ENCODE measurements at places on chromosomes 11 and 22.

DNA sequence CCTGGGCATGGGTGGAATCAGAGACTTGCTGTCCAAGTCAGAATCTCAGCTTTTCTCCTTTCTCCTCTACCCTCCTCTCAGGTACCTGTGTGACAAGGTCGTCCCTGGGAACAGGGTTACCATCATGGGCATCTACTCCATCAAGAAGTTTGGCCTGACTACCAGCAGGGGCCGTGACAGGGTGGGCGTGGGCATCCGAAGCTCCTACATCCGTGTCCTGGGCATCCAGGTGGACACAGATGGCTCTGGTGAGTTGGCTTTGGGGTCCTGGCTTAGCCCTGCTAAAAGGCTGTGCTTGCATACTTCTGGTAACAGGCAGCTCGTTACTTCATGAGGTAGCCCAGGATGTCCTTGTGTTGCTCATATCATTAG, 10.7 kb downstream of the MCM5 start:
- H3K27ac ChIP-seq: no peak overlapping the region
- H3K4me3 ChIP-seq: no peak overlapping the region
- no peaks in the 10 kb centered on the region for H3K4me1 ChIP-seq
- DNase-seq: no peak

DNA sequence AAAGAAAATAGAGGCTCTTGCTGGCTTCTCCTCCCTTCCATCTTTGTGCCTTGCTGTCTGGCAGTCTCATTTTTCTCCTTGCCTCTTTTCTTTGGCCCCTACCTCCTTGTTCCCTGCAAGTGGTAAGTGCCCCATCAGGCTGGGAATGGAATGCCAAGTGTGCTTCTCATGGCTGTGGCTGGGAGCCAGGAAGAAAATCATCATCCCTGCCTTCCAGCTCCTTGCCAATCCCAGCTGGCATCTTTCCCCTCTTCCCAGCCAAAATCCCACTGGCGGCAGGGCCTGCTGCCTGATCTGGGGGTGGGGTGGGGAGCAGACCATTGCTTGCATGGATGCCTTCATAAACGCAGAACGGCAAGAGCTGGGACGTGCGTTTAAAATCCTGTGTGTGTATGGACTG, 27.0 kb upstream of the SLC25A18 start:
- H3K27me3 ChIP-seq: no peaks in the 10 kb centered on the region
- no peak for DNase-seq
- H3K4me3 ChIP-seq: no peak overlapping the region
- no peaks in the 10 kb centered on the region for H3K4me1 ChIP-seq
- no peak overlapping the region for H3K27ac ChIP-seq

- no peak for DNase-seq
- H3K27me3 ChIP-seq: no peaks in the 10 kb centered on the region
- H3K36me3 ChIP-seq: no peaks in the 10 kb centered on the region
- H3K27ac ChIP-seq: no peak overlapping the region
- no peak overlapping the region for H3K4me3 ChIP-seq
Measured at GRCh38 chr11:77547863-77548551, 41.7 kb upstream of the AQP11 start.

DNA sequence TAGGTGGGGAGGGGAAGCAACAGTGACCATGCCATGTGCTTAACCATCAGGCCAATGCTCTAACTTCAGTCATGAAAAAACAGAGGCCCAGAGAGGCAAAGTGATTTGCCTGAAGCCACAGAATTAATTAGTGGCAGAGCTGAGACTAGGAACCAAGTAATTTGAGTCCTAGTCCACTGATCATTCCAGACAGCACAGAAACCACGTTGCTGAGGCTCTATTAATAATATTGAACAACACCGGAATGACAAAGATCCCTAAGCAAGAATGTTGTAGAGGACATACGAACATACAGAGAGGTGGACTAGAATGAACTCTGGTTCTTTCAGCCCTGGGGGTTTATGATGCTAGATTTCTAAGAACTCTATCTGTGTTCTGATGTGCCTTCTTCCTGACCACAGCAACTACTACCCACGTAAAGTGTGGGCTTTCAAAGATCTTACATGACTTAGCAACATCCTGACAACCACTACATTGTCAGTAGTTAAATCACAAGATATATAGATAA, 92.3 kb downstream of the GAB2 start:
- no peak overlapping the region for H3K27ac ChIP-seq
- peak; percentile 18 for DNase-seq
- H3K4me3 ChIP-seq: no peak overlapping the region
- H3K4me1 ChIP-seq: peaks cover 10% of the 10 kb centered on the region
- H3K36me3 ChIP-seq: no peaks in the 10 kb centered on the region

DNA sequence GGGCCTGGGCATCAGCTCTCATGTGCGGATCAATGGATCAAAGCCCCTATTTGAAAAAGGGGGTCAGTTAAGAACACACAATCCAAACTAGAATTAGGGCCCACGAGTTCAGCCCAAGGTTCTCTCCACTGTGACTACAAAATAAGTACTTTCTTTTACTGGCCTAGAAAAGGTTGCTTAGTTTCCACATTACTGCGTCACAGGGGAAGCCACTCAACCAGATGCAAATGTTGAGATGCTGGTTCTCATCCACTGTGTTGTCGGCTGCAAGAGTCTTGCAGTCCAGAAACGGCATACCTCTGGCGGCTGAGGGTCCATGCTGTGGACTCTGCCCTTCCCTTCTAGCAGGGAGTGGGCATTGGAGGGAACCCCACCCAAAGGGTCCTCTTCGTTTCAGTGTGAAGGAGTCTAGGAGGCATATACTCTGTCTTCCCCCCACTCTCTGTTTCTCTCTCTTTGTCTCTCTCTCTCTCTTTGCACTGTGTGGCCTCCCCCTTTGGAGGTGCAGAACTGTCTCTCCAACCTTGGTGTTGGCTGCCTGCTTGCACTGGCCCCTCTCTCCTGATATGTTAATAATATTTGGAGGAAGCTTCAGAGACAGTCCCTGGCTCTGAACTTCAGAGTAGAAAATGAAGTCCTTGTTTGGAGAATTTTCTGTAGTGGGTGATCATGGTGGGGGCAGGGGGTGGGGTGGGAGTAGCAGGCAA, 99.0 kb upstream of the NNMT start:
- no peak for DNase-seq
- H3K36me3 ChIP-seq: no peaks in the 10 kb centered on the region
- H3K27me3 ChIP-seq: no peaks in the 10 kb centered on the region
- H3K27ac ChIP-seq: no peak overlapping the region
- H3K4me3 ChIP-seq: no peak overlapping the region

DNA sequence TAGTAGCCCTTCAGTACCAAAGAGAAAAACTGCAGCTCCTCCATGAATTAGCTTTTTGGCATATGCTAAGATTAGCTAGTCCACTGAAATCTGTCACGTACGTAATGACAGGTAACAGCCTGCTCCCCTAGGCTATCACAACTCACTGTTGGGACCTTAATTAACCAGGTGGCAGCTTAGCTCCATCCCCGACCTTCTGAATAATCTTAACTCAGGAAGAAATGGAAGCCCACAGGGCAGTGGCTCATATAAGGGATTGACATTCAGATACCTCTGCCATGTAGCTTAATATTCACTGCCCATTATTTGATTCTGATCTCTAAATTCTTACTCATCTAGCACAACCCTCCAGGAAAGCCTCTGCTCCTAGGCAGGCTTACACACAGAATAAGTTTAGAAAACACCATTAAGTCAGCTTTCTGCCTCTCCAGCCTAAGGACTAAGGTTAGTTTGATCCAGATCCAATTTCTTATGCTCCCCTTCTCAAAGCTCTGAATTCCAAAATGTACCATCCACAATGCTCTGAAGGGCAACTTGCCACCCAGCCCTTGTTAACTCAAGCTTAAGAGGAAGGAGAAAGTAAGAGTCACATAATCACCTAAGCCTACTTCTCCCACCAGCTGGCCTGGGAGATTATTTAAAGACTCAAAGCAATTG, 5.0 kb downstream of the HSPA8 start:
- H3K27ac ChIP-seq: no peak overlapping the region
- H3K4me3 ChIP-seq: peak overlapping the region; percentile 4
- no peak for DNase-seq
- no peaks in the 10 kb centered on the region for H3K27me3 ChIP-seq
- H3K4me1 ChIP-seq: peaks cover 60% of the 10 kb centered on the region

DNA sequence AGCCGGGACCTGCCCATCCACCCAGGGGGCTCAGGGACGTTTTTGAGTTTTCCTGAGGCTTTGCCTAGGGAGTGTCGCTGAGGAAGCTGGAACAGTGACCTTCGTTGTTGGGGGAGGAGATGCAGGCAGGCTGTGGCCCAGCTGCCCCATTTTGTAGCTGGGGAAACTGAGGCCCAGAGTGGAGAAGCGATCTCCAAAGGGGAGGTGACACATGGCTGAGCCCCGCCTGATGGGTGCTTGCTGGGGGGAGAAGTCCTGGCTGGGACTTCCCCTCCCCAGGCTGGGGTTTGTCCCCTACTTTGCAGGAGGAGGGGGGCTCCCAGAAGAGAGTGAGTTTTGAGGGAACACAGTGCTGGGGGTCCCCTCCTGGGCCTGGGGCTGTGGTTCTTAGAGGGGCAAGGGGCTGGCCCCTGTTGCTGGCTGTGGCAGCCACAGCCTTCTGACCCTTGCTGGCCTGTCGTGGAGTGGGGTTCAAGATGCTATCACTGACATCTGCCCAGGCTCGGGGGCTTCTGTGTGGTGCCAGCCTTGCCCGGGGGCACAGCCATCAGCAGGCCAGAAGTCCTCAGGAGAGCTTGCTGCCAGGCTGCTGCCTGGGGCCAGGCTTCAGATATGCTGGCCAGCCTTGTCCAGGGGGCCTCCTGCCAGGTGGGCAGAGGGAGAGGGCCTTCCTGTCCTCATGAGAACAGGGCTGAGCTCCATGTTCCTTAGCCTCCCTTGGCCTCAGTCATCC, 21.4 kb downstream of the KCNQ1 start:
- H3K4me1 ChIP-seq: peaks cover 52% of the 10 kb centered on the region
- no peak overlapping the region for H3K27ac ChIP-seq
- H3K4me3 ChIP-seq: no peak overlapping the region
- no peak for DNase-seq
- no peaks in the 10 kb centered on the region for H3K27me3 ChIP-seq

DNA sequence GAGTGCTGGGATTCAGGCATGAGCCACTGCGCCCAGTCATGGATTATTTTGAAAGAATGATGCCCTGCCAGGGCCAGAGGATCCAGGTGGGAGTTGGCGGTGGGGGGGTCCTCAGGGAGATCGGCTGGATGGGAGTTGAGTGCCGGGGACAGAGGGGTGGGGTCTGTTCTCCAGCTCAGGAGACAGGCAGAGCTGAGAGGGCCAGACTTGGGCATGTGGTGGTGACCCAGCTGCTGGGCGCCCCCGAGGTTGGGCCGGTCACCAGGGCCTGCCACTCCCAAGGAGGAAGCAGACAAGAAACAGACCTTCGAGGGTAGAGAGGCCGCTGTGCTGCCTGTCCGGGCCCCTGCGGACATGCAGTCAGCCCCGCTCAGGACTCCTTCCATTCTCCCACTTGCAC, 11.8 kb upstream of the PRODH start:
- no peaks in the 10 kb centered on the region for H3K36me3 ChIP-seq
- no peaks in the 10 kb centered on the region for H3K4me1 ChIP-seq
- no peak overlapping the region for H3K4me3 ChIP-seq
- H3K27me3 ChIP-seq: no peaks in the 10 kb centered on the region
- no peak for DNase-seq
- H3K27ac ChIP-seq: no peak overlapping the region

DNA sequence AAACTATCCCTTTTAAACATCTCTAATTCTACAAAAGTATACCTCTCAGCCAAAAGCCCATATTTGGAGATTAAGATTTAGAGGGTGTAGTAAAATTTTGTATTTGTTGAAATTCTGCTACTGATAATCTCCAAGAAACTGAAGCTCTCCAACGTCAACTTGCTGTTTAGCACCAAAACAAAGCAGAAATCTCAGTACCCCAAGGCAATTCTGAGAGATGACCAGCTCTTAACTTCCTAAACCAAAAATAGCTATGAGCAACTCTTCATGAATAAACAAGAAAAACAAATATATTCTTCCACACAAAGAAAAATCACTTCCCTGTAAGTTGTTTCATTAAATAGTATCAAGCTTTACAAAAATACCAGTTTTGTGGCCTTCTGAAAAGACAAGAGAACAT, 13.3 kb downstream of the RRAS2 start:
- no peak overlapping the region for H3K27ac ChIP-seq
- H3K4me1 ChIP-seq: peaks cover 7% of the 10 kb centered on the region
- H3K27me3 ChIP-seq: no peaks in the 10 kb centered on the region
- no peaks in the 10 kb centered on the region for H3K36me3 ChIP-seq
- DNase-seq: no peak

GRCh38 chr11:12163181-12163941, 53.0 kb downstream of the MICAL2 start:
- H3K27me3 ChIP-seq: no peaks in the 10 kb centered on the region
- no peaks in the 10 kb centered on the region for H3K4me1 ChIP-seq
- DNase-seq: no peak

- no peaks in the 10 kb centered on the region for H3K27me3 ChIP-seq
- H3K4me1 ChIP-seq: no peaks in the 10 kb centered on the region
- no peak overlapping the region for H3K27ac ChIP-seq
- no peak overlapping the region for H3K4me3 ChIP-seq
- H3K36me3 ChIP-seq: no peaks in the 10 kb centered on the region
Measured at GRCh38 chr22:44279069-44279360, 33.7 kb downstream of the SHISAL1 start.

- no peak overlapping the region for H3K27ac ChIP-seq
- H3K27me3 ChIP-seq: no peaks in the 10 kb centered on the region
Measured at GRCh38 chr11:13214276-13214675, 63.3 kb upstream of the BMAL1 start.

DNA sequence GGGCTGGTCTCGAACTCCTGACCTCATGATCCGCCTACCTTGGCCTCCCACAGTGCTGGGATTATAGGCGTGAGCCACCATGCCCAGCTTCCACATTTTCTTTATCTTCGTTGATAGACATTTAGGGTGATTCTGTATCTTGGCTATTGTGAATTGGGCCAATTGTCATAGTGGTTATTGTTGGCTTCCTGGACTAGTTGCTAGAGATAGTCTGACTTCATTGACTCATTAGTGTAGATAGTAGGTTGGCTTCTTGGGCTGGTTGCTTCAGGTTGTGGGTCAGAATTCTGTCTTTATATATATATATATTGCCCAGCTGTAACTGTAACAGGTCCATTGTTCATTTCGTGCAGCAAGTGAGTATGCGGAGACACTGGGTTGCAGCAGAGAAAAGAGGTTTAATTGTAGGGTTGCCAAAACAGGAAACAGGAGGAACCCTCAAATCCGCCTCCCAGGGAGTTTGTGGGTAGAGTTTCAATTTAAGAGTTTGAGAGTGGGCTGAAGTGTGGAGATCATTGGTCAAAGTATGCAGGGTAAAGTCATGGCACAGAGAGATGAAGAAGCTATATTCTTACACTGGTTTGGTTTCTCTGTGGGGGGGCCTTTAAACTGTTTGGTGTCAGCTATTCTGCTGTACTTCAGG, 22.0 kb downstream of the ATG13 start:
- peaks cover 20% of the 10 kb centered on the region for H3K36me3 ChIP-seq
- H3K27ac ChIP-seq: no peak overlapping the region
- no peak for DNase-seq
- H3K4me1 ChIP-seq: no peaks in the 10 kb centered on the region
- no peaks in the 10 kb centered on the region for H3K27me3 ChIP-seq

GRCh38 chr11:35617687-35618496, at the start of gene FJX1:
TSS of gene FJX1 (plus strand) at chr11:35618460. CDS start at chr11:35618637, 177 bp downstream.
- no peaks in the 10 kb centered on the region for H3K36me3 ChIP-seq
- H3K4me1 ChIP-seq: peaks cover 12% of the 10 kb centered on the region
- H3K4me3 ChIP-seq: no peak within 1 kb of the TSS

Data from CD8-positive, alpha-beta memory T cell (primary cell).